Spinal cord (tissue), 10 donors: ENCODE measurements at places on chromosomes 11 and 22. TPM values are rescaled to one million over a fixed set of nuclear protein-coding genes. Genes with fewer than 3 reads are reported as not detected.

- H3K36me3 ChIP-seq, result no peaks in the 10 kb centered on the region
- no peaks in the 10 kb centered on the region for H3K4me1 ChIP-seq
- H3K4me3 ChIP-seq, result no peak overlapping the region
Observed at GRCh38 chr11:14443638-14444037, 56.0 kb downstream of the COPB1 start.

Gene FOSL1
- total RNA-seq, result 0.20 TPM

- peaks cover 19% of the 10 kb centered on the region for H3K4me1 ChIP-seq
- H3K27ac ChIP-seq, result no peak overlapping the region
- H3K4me3 ChIP-seq, result no peak overlapping the region
Observed at GRCh38 chr11:10622957-10623791, 54.7 kb upstream of the LYVE1 start.

DNA sequence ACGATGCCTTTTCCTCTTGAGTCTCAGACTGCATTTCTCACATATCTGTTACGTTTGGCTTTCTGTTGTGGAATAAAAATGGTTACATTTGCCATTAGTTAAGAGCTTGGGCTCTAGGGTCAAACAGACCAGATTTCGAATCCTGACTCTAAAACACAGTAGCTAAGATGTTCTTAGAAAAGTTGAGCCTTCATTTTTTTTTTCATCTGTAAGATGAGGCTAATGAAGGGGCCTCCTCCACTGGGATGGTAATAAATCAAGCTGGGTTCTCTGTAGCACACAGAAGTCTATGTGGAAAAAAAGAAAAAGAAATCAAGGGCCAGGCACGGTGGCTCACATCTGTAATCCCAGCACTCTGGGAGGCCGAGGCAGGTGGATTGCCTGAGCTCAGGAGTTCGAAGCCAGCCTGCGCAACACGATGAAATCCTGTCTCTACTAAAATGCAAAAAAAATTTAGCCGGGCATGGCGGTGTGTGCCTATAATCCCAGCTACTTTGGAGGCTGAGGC is 49.9 kb upstream of the CAPRIN1 start:
- H3K4me1 ChIP-seq, result peaks cover 4% of the 10 kb centered on the region

DNA sequence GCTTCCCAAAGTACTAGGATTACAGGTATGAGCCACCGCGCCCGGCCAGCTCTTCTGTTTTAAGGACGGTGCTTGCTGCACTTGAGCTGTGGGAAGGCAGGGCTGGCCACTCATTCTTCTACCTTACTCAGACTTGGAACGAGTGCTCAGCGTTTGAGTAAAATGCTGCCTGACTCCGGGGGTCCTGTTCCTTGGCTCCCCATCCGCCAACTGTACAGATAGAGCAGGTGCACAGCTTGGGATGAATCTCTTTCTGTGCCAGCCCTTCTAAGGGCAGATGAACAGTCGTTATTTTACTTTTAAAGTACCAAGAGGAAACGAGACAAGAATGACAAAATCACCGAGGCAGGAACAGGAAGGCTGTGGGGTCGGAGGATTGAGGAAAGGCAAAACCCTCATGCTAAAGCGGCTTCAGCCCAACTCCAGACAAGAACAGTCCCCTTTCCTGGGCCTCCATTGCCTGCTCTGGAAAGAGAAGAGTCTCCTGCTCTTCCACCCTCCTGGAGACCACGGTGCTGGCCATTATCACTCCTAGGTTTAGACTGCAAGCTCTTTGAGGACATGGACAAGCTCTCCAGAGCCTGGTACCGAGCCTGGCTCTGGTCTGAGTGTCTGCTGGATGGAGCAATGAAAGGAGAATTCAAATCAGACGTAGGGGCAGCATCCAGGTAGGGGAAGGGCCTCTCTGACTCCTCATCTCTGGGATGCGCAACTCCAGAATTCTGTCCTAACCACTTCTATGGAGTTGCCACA is 1.1 kb upstream of the SUN2 start:
- peaks cover 10% of the 10 kb centered on the region for H3K36me3 ChIP-seq
- H3K27me3 ChIP-seq, result no peaks in the 10 kb centered on the region
- H3K4me1 ChIP-seq, result peaks cover 42% of the 10 kb centered on the region

DNA sequence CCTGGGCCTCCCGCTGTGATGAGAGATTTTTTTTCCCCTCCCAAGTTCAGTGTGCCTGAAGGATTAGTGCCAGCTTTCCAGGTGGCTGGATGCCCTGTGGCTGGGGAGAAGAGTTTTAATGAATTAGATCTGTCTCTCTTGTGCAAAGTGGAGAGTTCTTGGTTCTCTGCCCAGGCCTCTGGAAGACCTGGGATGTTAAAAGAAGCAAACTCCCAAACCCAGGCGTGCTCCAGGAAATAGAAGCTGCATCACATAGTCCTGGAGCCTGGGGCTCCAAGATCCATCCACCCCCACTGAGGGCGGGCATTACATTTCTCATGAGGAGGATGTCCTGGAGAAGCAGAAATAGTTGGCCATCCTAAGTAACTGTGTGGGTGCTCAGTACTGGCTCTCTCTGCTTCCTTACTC is 30.6 kb downstream of the SDHAF2 start:
- H3K4me1 ChIP-seq, result peaks cover 18% of the 10 kb centered on the region
- peaks cover 7% of the 10 kb centered on the region for H3K36me3 ChIP-seq
- H3K27me3 ChIP-seq, result no peaks in the 10 kb centered on the region
- peak overlapping the region; percentile 67 for H3K27ac ChIP-seq
- DNase-seq, result peak; percentile 83

Gene LDHAL6A
- total RNA-seq, result 0.20 TPM

Gene CD44
- total RNA-seq, result 72.2 TPM

DNA sequence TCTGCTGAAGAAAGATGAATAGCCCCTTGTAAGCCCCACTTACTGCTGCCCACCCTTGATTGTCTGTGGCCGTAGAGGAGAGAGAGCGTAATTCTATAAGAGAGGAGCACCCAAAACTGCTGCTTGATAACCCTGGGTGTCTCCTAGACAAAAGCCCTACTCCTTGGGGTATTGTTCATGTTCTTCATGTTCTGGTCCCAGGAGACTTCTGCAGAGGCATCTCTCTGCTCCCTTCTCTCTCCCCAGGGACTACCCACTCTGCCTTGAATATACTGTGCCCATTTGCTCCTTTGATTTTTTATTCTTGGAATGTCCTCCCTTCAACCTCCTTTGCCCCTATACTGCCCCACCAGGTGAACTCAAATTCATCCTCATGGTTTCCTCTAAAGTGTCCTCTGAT is 417.8 kb upstream of the CADM1 start:
- no peak for DNase-seq
- H3K36me3 ChIP-seq, result no peaks in the 10 kb centered on the region
- no peak overlapping the region for H3K27ac ChIP-seq
- H3K27me3 ChIP-seq, result peaks cover 8% of the 10 kb centered on the region
- H3K4me3 ChIP-seq, result no peak overlapping the region

Gene NFAM1
- 1.2 TPM for total RNA-seq

Gene UPB1
- 2.2 TPM for total RNA-seq

GRCh38 chr11:65107751-65108468 is 3.8 kb upstream of the TM7SF2 start:
- no peak overlapping the region for H3K27ac ChIP-seq
- H3K36me3 ChIP-seq, result peaks cover 58% of the 10 kb centered on the region
- no peak for DNase-seq
- no peaks in the 10 kb centered on the region for H3K27me3 ChIP-seq

- peaks cover 61% of the 10 kb centered on the region for H3K4me1 ChIP-seq
- H3K4me3 ChIP-seq, result peak overlapping the region; percentile 48
- H3K27me3 ChIP-seq, result peaks cover 26% of the 10 kb centered on the region
Observed at GRCh38 chr22:27794226-27794625, 7.3 kb downstream of the MN1 start.

Gene OSM
- 1.9 TPM for total RNA-seq

Gene DDB1
- 254 TPM for total RNA-seq

DNA sequence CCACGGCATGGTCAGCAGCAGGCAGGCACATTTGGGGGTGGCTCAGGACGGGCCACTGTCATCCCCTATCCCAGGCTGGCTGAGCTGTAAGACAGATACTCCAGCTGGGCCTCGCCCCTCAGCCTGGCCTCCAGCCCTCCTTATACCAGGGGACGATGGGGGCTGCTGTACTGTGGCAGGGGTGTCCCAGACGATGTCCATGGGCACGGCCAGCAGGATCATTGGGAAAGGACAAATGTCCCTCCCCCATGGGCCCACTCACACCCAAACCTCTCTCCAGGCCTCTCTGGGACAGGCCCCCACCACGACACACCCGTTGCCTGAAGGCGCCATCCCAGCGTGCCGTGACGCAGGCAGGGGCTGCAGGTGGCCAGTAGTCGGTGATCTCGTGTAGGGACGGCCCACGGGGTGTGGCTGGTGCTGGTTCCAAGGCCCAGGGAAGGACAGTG is 1.5 kb upstream of the IL17REL start:
- H3K4me3 ChIP-seq, result no peak overlapping the region
- peaks cover 72% of the 10 kb centered on the region for H3K27me3 ChIP-seq
- no peak for DNase-seq
- H3K4me1 ChIP-seq, result peaks cover 21% of the 10 kb centered on the region

Gene NLRP6
- not detected for total RNA-seq

DNA sequence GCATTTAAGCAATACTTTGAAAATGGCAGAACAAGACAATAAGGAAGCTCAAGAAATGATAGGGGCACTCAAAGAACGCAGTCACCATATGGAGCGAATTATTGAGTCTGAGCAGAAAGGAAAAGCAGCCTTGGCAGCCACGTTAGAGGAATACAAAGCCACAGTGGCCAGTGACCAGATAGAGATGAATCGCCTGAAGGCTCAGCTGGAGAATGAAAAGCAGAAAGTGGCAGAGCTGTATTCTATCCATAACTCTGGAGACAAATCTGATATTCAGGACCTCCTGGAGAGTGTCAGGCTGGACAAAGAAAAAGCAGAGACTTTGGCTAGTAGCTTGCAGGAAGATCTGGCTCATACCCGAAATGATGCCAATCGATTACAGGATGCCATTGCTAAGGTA is 51.9 kb downstream of the SPECC1L start:
- H3K4me1 ChIP-seq, result no peaks in the 10 kb centered on the region
- peaks cover 31% of the 10 kb centered on the region for H3K36me3 ChIP-seq
- H3K27me3 ChIP-seq, result no peaks in the 10 kb centered on the region

DNA sequence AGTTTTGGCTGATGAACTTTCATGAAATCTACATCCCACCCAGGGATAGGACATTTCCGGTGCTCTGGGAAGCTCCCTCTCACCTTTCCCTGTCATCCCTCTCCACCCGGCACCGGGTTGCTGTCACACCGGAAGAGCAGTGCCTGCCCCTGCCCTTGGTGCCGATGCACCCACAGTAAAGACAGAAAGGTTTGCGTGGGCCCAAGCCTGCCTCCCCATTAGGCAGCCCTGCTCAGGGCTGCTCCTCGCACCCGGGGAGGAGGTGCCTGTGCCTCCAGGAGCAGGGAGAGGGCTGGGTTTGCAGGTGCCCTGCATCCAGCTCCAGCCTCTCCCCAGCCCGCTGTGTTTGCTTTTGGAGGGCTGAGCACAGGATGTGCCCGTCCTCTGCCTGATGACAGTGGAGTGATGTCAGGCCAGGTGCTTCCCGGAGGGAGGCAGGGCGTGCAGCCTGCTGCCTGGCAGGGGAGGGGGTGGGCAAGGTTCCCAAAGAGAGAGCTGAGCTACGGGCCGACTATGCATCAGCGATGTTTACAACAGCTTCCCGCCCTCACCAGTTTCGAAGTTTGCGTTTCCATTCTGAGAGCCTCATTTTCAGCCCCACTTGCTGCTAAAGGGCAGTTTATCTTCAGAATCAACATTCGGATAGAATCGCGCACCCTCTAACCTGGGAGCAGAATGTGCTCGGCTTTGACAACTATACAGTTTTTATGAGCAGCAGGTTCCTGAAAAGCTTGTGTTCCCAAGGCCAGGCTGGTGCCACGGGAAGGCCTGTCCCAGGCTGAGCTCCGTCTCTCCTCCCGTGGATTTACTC is 83.2 kb upstream of the CLDN5 start:
- peaks cover 13% of the 10 kb centered on the region for H3K4me1 ChIP-seq
- no peak overlapping the region for H3K27ac ChIP-seq
- H3K36me3 ChIP-seq, result no peaks in the 10 kb centered on the region
- DNase-seq, result no peak
- no peak overlapping the region for H3K4me3 ChIP-seq

- H3K27me3 ChIP-seq, result no peaks in the 10 kb centered on the region
- no peak overlapping the region for H3K4me3 ChIP-seq
- DNase-seq, result no peak
- peaks cover 4% of the 10 kb centered on the region for H3K36me3 ChIP-seq
- no peak overlapping the region for H3K27ac ChIP-seq
- peaks cover 33% of the 10 kb centered on the region for H3K4me1 ChIP-seq
Observed at GRCh38 chr11:125333354-125334073, 162.6 kb downstream of the FEZ1 start.

DNA sequence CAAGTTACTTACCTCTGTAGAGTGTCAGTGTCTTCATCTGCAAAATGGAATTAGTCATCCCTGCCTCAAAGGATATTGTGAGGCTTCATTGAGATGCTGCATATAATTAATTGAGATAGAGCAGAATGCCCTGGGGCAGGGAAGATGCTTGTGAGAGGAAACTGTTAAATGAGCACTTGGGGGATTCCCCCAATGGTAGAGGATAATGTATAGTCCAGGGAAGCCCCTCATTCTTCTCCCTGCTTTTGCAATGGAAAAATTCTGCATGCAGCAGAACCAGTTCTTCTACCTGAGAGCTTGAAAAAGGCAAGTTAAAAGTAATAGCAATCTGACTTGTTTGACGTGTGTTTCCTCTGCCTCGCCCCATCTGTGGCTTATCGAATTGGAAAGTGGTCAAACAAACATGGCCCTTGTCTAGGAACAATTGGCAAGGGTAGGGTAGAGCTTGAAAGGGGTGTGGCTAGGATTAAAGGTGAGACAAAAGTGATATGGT is 90.9 kb downstream of the NAV2 start:
- no peaks in the 10 kb centered on the region for H3K36me3 ChIP-seq
- no peaks in the 10 kb centered on the region for H3K27me3 ChIP-seq
- H3K27ac ChIP-seq, result no peak overlapping the region
- no peaks in the 10 kb centered on the region for H3K4me1 ChIP-seq
- H3K4me3 ChIP-seq, result no peak overlapping the region

Gene ELFN2
- 5.1 TPM for total RNA-seq

GRCh38 chr11:73195191-73196007 is 22.7 kb upstream of the P2RY2 start:
- no peaks in the 10 kb centered on the region for H3K27me3 ChIP-seq
- H3K4me1 ChIP-seq, result no peaks in the 10 kb centered on the region
- H3K4me3 ChIP-seq, result no peak overlapping the region
- H3K36me3 ChIP-seq, result no peaks in the 10 kb centered on the region
- DNase-seq, result no peak

Gene SCGB1C1
- not detected for total RNA-seq

- H3K27ac ChIP-seq, result no peak overlapping the region
- no peak overlapping the region for H3K4me3 ChIP-seq
- H3K36me3 ChIP-seq, result no peaks in the 10 kb centered on the region
- peaks cover 9% of the 10 kb centered on the region for H3K4me1 ChIP-seq
Observed at GRCh38 chr11:93515441-93516025, 27.7 kb downstream of the SMCO4 start.

Gene ALDH3B1
- total RNA-seq, result 4.5 TPM
